GM04503 (cell line): ENCODE measurements at places on chromosomes 6 and 20.

- DNase-seq, result no peak
These were observed 50.8 kb downstream of the ARHGAP18 start for GRCh38 chr6:129659167-129659566.

- no peak for DNase-seq
These were observed 21.6 kb upstream of the FKBP5 start for GRCh38 chr6:35710241-35710847.

GRCh38 chr20:17399303-17399985, 131.7 kb downstream of the BFSP1 start:
- DNase-seq, result no peak

GRCh38 chr20:6094063-6094462, 28.8 kb downstream of the FERMT1 start:
- DNase-seq, result no peak

- DNase-seq, result no peak
These were observed 188.8 kb downstream of the DLL1 start for GRCh38 chr6:170102038-170102437.
